Activated CD8-positive, alpha-beta memory T cell treated with anti-CD3 and anti-CD28 coated beads for 36 hours (primary cell): ENCODE measurements at places on chromosomes 7 and 10. TPM values are rescaled to one million over a fixed set of nuclear protein-coding genes. Genes with fewer than 3 reads are reported as not detected.

Gene RBM48
- total RNA-seq, result 14.7 TPM

Gene H2BK1
- not detected for total RNA-seq

Gene SLC13A1
- not detected for total RNA-seq

Gene OR6V1
- total RNA-seq, result not detected

Gene AKR1C8
- total RNA-seq, result not detected

Gene AKR1C1
- 0.17 TPM for total RNA-seq

Gene MAP3K8
- total RNA-seq, result 36.4 TPM

Gene SAMD9L
- total RNA-seq, result 4.8 TPM

Gene SUN3
- total RNA-seq, result not detected

Gene RADIL
- 0.17 TPM for total RNA-seq

Gene MSMB
- total RNA-seq, result not detected

Gene ZNF853
- total RNA-seq, result 3.9 TPM

Gene CC2D2B
- total RNA-seq, result not detected

Gene PNLIPRP2
- total RNA-seq, result not detected

Gene BAMBI
- 1.6 TPM for total RNA-seq

Gene COL17A1
- total RNA-seq, result not detected

Gene MEOX2
- total RNA-seq, result not detected

Gene NUTM2D
- 1.5 TPM for total RNA-seq

Gene FRMPD2
- not detected for total RNA-seq

Gene NAT16
- not detected for total RNA-seq

Gene GIMAP8
- 7.5 TPM for total RNA-seq

Gene TAS2R3
- 0.88 TPM for total RNA-seq

Gene ZC3HAV1
- total RNA-seq, result 80.7 TPM

Gene ANK3
- 6.2 TPM for total RNA-seq

Gene TAS2R5
- 0.84 TPM for total RNA-seq
